ENCODE measurements at places on chromosomes 4 and X. TPM values are rescaled to one million over a fixed set of nuclear protein-coding genes. Genes with fewer than 3 reads are reported as not detected.

SOX3 gene
- not detected for total RNA-seq

DIPK2B gene
- total RNA-seq: not detected

HSFX3 gene
- not detected for total RNA-seq

TRIML2 gene
- not detected for total RNA-seq

SHROOM4 gene
- 0.39 TPM for total RNA-seq

Measured in subcutaneous preadipocyte (primary cell).